Hematopoietic multipotent progenitor cell treated with erythropoietin and hydrocortisone succinate and interleukin-3 and kit ligand, for 17 days (in vitro differentiated cells): ENCODE measurements at places on chromosomes 12 and 14.

DNA sequence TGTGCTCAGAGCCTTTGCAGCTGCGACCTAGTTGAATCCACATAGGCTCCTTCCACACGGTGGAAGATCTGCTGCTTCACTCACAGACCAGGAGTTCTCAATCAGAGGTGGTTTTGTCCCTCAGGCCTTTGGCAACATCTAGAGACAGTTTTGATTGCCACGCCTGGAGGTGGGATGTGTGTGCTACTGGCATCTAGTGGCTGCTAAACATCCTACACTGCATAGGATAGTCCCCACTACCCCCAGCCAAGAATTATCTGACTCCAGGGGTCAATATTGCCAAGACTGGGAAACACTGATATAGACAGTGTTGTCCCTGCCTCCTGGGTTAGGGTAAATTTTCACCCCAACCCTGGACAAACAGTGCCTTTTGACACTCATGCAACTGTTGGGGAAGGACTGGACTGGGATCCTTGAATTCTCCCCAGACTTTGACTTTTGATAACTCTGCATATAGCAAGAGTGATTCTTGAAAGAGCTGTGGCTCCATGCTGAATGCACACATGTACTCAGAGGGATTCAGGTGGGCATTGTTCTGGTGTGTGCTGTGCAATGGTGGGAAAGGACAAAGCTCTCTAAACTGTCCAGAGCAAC lies 39.8 kb downstream of the BAZ2A start:
- DNase-seq: peak; percentile 26

- no peak for DNase-seq
These were observed 23.4 kb downstream of the PRKAB1 start for GRCh38 chr12:119691202-119691810.

DNA sequence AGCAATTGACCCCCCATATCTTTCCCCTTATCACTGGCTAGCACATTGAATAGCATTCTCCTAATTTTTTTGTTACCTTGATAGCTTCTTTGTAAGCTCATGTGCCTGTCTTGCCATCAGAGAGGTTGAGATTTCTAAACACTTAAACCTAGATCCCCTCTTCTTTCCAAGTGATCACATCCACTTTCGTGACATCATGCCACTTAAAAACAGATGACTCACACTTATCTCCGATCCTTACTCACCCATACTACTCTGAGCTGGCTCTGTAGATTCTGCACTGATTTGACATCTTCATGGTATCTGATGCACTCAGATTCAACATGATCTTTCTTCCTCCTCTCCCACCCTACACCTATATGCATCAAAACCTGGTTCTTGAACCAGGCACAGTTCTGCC lies 10.5 kb downstream of the GPR137C start:
- DNase-seq: no peak

DNA sequence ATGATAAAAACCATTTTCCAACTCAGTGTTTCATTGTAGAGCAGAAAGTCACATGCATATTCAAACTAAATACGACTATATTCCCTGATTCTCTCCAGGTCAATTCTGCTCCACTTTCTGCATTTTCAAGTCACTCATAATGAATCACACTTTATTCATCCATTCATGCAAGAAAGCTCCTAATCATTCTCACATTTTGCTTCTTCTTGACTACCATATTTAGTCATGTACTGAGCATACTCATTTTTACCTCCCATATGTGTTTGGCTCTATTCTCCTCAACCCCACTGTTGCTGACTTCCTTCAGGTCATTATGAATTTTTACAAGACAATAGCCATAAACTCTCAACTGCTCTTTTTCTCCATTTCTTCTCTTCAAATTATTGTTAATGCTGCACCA lies 43.4 kb upstream of the PIK3C2G start:
- DNase-seq: no peak

DNA sequence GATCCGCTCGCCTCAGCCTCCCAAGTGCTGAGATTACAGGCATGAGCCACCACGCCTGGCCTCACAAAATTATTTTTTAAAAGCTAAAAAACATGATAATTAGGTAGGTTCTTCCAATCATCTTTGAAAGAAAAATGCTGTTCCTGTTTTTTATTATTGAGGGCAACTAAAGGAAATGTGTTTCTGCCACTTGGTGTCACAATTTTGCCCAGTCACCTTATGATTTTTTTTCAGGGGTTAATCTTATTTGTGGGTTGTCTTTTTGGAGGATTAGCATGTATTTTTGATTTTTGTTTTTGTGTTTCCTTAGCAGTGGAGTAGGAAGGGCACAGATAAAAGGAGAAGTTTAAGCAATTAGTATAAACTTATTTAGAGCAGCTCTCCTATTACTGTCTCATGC lies 79.8 kb downstream of the PRORP start:
- DNase-seq: no peak

DNA sequence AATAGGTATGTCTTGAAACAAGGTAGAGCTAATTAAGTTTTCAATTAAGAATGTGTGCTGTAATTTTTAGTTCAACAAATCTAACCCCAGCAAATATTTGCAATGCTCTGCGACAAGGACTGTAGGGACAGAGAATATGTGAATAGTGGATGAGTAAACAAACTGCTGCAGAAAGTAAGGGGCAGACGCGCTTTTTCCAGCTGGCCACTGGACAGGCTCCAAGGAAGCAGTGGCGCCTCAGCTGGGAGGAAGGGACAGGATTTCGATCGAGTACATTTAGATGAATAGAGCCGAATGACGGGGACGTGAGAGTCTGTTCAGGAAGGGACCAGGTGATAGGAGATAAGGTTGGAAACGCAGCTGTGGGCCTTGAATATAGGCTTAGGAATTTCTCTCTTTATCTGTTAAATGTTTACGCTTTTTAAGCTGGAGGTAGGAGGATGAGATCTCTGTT lies 69.3 kb downstream of the ELK3 start:
- no peak for DNase-seq

DNA sequence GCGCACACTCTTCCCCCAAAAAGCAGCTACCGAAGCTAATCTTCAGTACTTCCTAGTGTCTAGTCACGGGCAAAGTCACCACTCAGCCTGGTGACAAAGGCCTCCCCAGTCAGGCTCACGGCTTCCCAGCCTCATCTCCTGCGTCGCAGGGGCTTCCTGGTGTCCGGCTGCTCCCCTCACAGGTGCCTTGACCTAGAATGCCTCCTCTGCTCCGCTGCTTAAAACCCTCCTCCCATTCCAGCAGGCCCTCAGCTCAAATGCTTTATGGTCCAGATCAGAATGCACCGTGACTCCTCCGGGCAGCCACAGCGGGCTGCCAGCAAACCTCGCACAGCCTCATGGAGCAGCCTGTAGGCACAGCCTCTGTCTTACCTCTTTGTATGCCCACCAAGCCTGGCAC lies 53.1 kb downstream of the PRIMA1 start:
- DNase-seq: no peak

DNA sequence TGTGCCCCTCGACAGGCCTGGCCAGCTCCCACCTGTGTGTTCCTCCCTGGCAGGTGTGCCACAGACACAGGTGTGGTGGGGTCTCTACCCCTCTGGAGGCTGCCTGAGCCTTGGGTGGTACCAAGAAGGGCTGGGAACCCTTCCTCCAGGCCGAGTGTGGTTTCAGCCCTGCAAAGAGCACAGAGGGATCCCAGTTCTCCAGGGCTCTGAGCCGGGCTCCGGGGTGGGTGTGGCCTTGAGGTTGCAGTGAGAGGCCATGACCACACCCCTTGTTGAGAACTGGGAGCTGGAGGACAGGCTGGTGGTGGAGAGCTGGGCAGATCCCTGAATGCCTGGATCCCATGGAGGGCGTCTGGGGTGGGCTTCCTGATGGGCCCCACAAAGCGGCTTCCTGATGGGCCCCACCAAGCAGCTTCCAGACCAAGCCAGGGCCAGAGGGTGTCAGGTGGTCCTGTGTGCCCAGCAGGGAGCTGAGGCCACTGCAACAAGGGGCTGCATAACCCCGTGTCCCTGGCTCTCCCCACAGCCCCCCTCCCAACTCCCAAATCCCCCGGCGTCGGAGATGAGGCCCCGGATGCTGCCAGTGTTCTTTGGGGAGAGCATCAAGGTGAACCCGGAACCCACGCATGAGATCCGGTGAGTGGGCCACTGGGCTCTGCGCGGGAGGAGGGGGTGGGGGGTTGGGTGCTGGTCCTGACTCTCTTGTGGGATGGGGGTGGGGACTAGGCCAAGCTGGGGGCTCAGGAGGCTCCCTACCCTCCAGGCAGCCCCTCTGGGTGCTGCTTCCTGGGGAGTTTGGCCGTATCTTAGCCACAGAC lies 16.6 kb downstream of the RFLNA start:
- no peak for DNase-seq

- no peak for DNase-seq
These were observed 201.2 kb downstream of the DAD1 start for GRCh38 chr14:22387776-22388241.

DNA sequence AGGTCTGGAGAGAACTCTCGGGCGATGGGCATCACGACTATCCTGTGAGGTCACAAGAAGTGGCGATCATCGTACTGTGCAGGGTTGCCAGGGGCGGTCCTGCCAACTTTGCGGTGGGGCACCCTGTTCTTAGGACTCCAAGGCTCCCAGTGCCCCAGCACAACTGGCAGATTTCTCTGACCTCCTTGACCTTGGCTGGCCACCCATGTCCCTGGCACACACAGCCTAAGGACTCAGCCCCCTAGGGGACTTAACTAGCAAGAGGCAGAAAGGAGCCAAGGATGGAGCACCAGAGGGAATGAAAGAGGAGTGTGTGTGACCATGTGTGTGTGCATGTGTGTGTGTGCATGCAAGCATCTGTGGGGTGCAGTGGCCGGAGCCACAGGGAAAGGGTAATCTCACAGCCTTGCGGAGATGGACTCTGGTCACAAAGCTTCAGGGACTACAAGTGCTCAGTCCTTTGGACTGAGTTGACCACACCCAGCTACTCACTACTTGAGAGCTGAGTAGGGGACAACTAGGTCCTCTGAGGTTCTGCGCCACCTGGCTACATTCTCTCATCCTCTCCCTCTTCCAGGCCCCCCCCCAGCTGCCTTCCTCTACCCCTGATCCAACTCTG lies 13.7 kb downstream of the SLC48A1 start:
- no peak for DNase-seq

GRCh38 chr12:114457620-114458019 lies 51.7 kb upstream of the TBX5 start:
- DNase-seq: no peak

DNA sequence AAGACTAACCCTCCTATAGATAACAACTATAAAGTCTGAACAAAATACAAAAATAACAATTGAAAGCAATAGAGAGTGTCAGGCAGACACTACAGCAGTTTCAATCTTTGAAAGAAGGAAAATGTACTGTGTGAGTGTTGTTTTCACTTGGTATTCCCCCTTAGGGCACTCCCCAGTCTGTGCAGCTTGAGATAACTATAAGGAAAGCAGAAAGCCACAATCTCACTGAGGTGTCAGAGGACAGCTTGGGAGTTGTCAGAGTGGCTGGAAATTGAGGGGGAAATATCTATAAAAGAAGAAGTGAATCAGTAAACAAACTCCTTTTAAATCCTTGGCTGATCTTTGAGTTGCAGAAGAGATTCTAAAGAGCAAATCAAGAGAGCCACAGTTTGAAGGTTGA lies 364.8 kb downstream of the NELL2 start:
- no peak for DNase-seq

- DNase-seq: no peak
These were observed 709.1 kb downstream of the DIO2 start for GRCh38 chr14:79502136-79502750.

- no peak for DNase-seq
These were observed 7.3 kb downstream of the FKBP11 start for GRCh38 chr12:48917857-48918537.

DNA sequence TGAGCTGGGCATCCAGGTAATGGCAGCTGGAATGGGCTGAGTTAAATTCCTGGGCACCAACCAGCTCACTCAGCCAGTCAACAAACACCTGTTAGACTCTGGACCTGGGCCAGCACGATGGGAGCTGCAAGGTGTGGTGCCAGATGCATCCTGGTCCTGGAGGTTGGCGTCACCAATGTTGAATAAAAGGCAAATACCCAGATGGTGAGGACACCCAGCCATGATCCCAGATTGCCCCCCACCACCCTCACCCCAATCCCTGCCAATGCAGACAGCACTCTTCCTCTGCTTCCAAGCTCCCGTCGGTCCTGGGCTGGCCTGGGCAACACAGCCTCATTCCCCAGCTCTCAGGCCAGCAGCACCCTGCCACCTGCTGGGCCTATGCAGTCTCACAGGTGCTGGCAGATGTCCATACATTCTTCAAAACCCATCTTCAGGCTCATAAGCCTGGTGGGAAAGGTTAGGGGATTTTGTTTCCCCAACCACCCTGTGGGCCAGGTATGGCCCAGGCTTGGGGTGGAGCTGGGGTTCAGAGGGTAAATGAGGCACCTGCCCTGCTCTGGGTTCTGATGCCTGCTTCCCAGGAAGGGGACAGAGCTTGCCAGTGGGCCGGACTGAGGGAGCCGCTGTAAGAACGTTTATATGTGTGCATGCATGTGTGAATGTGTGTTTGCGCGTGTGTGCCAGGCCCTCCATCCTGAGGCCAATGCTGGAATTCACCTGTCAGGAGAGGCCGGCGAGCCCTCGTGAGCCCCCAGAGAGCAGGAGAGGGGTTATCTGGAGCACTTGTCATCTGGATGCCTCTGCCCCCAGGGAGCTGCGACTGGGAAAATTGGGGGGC lies 58.0 kb downstream of the LGMN start:
- DNase-seq: no peak

DNA sequence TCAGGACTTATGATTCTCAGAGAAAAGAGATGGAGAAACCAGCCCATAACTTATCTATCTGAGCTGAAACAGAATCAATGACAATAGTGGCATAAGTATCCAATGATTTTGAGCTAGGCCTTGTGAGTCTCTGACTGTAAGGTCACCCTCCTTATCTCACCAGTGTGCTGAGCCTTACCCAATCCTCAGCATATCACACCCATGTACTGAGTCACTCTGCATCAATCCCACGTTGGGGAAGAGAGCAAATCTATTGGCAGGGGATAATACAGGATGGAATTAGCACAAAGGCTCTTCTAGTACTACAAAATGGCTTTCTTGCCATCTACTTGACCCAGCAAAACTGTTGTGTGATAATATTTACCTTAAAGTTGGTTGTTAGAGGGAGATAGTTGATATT lies 997.8 kb downstream of the NRXN3 start:
- DNase-seq: no peak

DNA sequence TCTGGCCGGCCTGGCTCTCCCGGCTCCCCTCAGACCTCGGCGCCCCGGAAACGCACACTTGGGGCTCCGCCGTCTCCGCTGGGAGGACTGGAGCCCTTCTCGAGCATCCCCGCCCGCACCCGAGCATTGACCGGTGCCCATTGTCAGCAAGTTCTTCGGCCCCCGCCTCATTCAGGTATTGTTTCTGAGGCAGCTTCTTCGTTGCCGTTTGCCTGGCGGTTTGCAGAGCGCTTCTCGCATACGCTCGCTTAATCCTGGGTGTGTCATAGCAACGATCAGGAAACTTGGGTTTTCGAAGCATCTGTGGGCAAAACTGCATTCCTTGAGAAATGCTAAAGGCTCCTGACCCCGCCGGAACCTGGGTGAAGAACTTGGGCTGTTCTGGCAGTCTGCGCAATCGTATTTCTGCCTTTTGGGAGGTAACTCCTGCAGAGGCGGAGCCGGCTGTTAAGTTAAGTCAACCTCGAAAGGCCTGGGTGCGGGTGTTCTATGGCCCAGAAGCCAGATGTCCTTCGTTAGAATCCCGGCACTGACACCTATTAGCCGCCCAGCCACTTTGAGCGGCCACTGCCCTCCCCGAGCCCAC lies 518 bp downstream of the GSKIP start:
- peak; percentile 69 for DNase-seq

GRCh38 chr12:6158255-6158654 lies 33.8 kb upstream of the VWF start:
- DNase-seq: no peak
